Left renal pelvis (tissue), 4 donors: ENCODE measurements at places on chromosomes 2 and 18. TPM values are rescaled to one million over a fixed set of nuclear protein-coding genes. Genes with fewer than 3 reads are reported as not detected.

DNA sequence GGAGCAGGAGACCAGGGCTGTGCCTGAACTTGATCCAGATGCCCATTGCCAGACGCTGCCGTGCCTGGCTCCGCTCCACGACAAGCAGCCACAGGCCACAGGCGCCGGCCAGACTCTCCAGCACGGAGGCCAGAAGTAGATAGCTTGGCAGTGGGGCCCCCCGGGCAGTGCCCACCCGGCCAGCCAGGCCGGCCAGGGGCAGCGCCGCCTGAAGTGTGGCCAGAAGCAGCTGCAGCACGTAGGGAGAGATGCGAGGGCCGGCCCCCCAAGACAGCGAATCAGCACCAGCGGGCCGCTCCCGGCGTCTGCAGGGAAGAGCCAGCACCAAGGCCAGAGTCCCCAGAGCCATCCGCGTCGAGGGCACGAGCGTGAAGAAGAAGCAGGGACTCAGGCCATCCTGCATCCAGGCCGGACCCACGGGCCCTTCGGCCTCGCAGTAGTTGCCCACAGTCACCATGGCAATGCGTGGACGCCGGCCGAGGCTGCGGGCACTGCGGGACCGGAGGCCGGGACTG is 484 bp downstream of the ABCB6 start:
- no peak for DNase-seq

DNA sequence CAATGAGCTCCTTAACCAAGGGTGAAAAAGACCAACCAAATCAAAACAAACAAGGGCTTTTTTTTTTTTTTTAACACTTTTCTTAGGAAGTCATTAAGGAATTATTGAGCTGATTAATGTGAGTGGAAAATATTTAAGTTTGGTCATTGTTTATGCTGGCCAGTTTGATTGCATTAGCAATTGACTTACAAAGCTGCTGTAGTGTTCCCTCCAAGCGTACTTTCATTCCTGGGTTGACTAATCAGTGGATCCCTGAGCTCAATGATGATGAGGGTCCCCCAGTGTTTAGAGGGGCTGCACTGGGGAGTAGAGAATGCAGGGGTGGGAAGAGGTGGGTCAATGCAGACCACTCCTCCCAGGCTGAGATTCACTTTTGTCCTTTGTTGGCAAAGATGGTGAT is 119.3 kb downstream of the PRKCE start:
- DNase-seq, result no peak

DNA sequence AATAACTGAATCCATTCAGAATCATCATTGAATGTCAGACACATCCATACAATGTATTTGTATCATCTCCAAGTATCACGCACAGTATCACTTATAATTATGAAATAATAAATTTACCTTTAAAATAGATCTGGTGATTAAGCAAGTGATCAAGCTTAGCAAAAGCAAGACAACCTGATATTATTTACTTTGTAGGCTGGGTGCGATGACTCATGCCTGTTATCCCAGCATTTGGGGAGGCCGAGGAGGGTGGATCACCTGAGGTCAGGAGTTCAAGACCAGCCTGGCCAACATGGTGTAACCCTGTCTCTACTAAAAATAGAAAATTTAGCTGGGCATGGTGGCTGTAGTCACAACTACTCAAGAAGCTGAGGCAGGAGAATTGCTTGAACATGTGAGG is 421.0 kb upstream of the NETO1 start:
- no peak for DNase-seq

GRCh38 chr2:222102575-222103349 is 196.0 kb downstream of the PAX3 start:
- no peak for DNase-seq

GRCh38 chr18:49811151-49811938 is 2.0 kb downstream of the ACAA2 start:
- no peak for DNase-seq

DNA sequence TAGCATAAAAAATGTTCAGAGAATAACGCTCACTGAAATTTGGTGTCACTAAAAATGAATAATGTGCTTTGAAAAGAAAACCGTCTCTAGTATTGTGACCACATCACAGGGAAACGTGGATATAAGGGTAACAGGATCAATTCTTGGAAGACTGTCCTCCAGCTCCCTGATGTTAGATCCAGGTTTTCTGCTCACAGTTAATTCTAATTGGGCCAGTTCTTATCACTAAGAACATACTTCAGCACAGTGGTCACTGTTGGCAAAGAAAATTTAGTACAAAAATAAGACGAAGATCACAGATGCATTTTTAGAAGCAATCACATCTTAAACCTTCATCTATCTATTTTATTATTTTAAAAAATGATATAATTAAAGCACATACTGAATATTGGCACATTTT is 57.0 kb upstream of the CD226 start:
- DNase-seq, result no peak

- DNase-seq, result no peak
These were observed 226.4 kb upstream of the ID2 start for GRCh38 chr2:8455236-8456150.

GRCh38 chr2:12046641-12047040 is 300.2 kb downstream of the LPIN1 start:
- DNase-seq, result no peak

GRCh38 chr2:169705927-169706326 is 11.7 kb downstream of the PHOSPHO2 start:
- DNase-seq, result no peak

DNA sequence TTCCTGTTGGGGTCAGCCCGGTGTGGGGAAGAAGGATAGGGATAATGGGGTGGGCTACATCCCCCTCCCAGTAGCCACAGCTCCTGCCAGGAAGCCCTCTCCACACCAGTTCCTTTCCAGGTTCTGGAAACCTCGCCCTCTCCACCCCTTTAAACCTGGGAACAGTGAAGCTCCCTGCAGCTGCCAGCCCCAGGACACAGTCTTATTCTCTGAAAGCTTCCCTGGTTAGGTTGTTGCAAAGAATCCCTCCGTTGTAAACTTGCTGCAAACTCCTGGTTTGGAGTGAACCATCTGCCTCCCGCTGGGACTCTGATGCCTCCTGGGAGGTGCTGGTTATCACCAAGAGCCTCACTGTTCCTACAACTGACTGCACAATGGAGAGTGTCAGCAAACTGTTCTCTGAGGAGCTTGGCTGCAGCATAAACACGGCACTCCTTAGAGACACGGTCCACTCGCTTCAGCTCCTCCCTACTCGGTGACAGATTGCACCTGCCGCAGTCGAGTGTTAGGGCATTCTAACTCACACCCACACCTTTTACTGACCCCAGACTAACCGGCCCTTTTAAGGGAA is 261.8 kb upstream of the RAB6C start:
- peak; percentile 47 for DNase-seq

GRCh38 chr2:183253441-183254130 is 129.3 kb downstream of the NUP35 start:
- no peak for DNase-seq

DNA sequence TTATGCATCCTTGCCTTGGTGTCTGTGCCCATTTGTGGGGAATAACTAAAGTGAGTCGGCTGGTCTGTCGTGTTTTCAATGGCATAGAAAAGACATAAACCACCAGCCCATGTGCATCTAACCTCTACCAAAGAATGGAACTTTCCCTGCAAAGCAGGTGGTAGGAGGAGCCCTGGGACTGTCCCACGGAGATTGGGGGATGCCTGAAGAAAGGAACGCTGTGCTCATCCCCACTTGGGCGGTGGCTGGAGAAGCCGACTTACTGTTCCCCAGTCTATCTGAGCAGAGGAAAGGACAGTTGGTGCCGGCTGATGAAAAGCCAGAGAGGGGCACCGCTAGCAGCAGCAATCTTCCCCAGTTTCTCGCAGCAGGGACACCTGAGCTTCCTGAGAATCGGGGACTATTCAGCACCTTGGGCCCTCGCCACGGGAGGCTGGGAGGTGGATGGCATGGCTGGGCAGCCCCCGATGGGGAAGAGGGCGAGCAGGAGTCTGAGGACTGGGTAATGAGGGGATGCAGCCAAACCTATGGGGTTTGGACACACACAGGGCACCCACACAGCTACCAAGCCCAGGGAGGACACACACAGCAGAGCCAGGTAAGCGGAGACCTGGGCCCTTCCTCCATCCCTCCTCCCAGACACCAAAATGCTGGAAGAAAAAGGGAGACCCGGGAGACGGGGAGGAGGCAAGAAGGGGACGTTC is 53.7 kb upstream of the AGAP1 start:
- DNase-seq, result no peak

DNA sequence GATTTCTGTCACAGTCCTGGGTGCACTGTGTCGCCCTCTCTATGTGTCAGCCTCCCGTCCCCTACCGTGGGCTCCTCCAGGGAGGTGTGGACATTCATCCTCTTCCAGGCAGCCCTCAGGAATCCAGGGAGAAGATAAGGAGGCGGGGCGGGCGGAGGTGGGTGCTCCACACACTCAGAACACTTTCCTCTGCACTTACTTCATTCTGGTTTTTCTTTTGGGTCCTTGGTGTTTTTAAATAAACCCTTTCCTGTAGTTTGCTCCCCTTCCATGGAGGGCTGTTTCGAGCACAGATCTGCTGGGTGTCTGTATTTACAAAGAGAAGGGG is 183.9 kb downstream of the FAM210A start:
- no peak for DNase-seq

GRCh38 chr2:71261534-71261933 is 34.6 kb upstream of the PAIP2B start:
- DNase-seq, result no peak

GRCh38 chr2:135066710-135067109 is 14.6 kb downstream of the RAB3GAP1 start:
- DNase-seq, result no peak

DNA sequence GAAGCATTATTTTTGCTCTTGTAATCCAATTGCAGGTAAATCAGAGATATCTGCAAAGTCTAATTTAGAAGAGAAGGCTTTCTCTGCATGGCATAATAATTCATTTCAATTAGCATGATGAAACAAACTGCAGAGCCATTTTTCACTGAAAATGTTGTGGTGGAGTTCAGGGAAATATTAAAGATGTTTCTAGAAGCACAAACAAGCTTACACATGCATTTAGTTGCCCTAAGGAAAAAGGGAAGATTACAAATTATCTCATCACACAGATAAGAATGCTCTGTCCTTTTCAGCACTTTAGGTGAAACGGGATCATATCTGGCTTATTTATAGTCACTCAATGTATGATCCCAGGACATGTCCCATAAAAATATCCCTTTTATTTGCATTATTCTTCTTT is 252.1 kb upstream of the TANK start:
- DNase-seq, result no peak

GRCh38 chr2:65688141-65688886 is 255.9 kb upstream of the SPRED2 start:
- no peak for DNase-seq

- no peak for DNase-seq
These were observed 932.5 kb upstream of the PIK3C3 start for GRCh38 chr18:41022484-41022883.

DNA sequence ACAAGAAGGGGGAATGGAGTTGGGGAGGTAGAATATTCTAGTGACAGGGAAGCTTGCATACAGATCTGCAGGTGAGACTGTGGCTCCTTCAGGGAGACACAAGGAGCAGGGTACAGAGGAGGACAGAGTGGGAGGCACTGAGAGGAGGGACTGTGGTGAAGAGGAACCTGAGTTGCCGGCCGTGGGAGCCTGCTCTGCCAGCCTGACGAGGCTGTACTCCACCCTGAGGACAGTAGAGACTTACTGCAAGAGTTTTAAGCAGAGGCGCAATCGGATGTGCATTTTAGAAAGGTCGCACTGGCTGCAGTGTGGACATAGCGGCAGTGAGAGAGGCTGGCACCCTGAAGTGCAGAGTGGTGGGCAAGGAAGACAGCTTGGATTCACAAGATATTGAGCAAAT is 185.8 kb downstream of the GFPT1 start:
- DNase-seq, result no peak

GRCh38 chr2:159206736-159207380 is 79.6 kb downstream of the WDSUB1 start:
- no peak for DNase-seq

- DNase-seq, result no peak
These were observed 90.9 kb downstream of the LOXHD1 start for GRCh38 chr18:46566111-46566510.

GRCh38 chr18:2602844-2603243 is 31.5 kb downstream of the NDC80 start:
- DNase-seq, result no peak

DNA sequence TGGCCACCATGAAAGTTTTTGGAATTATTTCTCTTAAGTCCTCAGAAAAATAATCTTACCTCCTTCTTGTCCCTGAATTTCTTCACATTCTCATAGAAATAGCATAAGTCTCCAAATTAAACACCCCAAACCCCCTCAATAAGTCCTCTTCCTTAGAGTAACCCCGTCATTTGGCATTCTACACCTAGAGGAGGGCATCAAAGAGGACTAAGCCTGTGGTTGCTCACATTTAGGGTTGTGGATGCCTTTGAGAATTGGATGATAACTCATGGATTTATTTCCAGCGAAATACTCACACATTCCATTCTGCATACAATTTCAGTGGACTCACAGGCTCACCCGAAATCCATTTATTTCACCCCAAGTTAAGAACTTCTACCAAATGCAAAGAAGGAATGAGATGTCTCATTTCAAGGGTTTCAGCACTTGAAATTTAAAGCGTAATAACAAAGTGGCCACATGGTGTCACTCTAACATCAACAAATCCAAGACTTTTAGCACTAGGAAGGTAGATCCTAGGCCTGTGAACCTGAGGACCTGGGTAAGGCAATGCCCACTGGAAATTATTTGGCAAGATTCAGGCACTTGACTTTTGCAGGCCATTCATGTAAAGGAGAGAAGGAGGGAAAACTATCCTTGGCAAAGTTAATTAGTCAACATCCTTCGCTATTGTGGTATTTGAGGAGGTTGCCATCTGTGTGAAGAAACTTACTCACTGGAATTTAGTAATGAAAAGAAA is 24.6 kb downstream of the DYTN start:
- DNase-seq, result peak; percentile 42

DNA sequence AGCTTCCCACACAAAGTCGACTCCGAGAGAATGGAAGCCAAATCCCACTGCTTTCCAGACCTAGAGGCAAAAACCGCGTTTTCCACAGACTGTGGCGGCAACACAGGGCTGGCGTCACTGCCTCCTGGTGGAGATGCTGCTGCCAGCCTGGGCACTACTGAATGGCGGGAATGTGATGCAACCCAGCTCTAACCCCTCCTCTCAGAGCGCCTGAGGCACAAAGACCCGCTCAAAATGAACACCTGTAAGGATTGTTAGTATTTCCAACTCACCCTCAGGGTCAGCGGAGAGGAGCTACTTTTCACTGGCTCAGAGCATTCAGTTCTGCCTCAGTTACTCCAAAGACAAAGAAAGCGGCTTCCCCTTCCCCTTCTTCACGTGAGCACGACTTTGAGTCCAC is 548.0 kb upstream of the SALL3 start:
- no peak for DNase-seq

- no peak for DNase-seq
These were observed 17.6 kb upstream of the DNER start for GRCh38 chr2:229731916-229732315.

GRCh38 chr2:15494877-15495276 is 66.3 kb downstream of the NBAS start:
- no peak for DNase-seq

The L3MBTL4 gene
- 5.9 TPM for polyA plus RNA-seq

The GRB14 gene
- 47.4 TPM for polyA plus RNA-seq

The UGT1A10 gene
- polyA plus RNA-seq, result not detected

The FLACC1 gene
- 2.3 TPM for polyA plus RNA-seq

The DSG4 gene
- 0.05 TPM for polyA plus RNA-seq

The NEU4 gene
- polyA plus RNA-seq, result 1.1 TPM

The DRC1 gene
- 0.29 TPM for polyA plus RNA-seq

The GDF7 gene
- 4.4 TPM for polyA plus RNA-seq
